Progenitor cell of endocrine pancreas (in vitro differentiated cells): ENCODE measurements at places on chromosomes 4 and X.

DNA sequence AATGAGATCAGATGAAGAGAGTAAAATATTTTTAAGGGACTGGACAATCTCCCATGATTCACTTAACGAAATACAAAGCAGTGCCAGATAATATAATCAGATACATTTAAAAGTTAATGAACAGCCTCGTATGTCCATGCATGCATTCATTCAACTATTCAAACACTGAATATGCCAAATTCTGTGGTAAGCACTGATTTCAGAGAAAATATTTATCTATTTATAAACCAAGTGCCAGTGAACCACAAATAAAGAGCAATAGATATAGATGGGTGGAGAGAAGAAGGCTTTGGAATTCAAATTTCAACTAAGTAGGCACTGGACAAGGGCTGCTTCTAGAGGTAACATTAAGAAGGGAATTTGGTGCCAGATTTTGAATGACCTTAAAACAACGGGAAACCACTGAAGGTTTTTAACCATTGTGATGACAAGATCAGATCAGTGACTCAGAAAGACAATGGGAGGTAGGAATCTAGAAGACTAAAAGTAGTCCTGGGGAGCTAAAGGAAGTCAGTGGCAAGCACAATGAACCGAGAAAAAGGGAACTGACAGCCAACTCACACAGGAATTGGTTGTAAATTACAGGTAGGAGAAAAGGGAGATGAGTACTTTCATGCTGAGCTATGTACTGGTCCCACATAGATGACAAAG, 14.2 kb downstream of the ELOVL6 start:
- no peak for DNase-seq

DNA sequence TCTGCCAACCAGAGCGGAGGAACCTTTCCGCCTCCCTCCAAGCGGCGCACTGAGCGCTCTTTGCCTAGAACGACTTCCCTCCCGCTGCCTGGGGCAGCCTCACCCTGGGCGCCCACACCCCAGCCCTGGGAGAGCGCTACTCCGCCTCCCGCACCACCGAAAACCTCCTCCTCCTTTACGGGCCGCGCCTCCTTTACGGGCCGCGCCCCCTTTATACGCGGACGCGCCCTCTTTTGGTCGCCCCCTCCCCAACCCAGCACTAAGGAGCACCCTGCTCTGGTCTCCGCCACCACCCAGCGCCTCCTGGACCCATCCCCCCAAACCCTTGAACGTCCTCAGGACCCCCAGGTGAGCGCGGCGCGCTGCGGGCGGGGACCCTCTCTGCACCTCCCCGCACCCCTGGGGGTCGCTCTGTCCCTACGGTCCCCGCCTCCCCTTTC, 586 bp upstream of the NSG1 start:
- DNase-seq, result peak; percentile 34

DNA sequence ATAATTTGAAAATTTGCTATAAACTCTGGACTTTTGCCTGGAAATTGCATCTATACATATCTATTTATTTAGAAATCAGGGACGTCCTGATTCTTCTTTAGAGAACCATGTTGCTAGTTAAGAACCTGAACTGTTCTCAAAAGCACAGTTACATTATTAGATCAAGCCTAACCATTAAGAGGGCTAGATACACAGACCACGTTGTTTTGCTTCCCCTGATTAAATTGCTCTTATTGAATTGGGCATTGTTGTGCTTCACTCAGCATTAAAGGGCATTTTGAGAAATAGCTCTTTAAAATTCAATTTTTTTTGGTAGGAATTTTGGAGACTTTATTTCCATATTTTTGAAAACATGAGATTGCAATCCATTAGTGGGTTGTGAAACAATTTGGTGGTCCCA, 44.4 kb downstream of the FIP1L1 start:
- DNase-seq, result no peak

GRCh38 chr4:81030981-81031791, 678 bp downstream of the BMP3 start:
- DNase-seq, result peak; percentile 29

DNA sequence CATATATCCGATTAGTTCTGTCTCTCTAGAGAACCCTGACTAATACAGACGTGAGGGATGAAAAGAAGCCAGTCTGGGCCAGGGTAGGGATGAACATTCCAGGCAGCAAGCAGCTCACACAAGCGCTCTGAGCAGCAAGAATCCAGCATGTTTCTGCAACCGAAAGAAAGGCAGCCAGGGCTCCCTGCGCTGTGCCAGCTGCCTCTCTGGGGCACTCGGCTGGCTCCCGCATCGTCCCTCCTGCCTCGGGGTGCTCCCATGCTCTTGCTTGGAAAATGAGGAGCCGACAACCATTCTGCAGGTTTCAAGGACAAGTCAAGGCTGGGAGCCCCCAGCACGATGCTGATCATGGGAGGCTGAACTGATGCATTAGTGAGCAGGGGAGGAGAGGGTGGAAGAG, 7.0 kb downstream of the JAKMIP1 start:
- no peak for DNase-seq

DNA sequence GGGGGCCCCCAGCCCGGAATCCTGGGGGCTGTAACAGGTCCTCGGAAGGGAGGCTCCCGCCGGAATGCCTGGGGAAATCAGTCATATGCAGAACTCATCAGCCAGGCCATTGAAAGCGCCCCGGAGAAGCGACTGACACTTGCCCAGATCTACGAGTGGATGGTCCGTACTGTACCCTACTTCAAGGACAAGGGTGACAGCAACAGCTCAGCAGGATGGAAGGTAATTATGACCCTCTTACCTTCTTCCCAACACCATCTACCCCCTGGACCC, 1.0 kb downstream of the FOXO4 start:
- no peak for DNase-seq

DNA sequence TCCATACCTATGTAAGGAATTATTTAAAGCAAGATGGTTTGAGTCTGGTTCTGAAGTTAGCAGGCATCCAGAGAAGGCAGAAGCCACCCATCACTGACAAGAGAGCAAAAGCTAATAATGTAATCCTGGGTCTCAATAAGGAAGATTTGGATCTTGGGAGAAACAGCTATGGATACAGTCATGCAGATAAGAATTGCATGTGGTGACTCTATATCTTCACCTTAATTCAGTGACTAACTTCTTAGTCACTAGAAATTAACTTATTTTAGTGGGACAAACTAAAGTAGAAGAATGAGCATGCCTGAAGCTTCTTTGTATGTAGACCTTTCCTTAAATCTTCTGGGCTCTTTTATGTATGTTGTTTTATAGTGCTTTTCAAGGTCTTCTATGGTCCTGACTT, 66.6 kb downstream of the ATP10D start:
- no peak for DNase-seq

GRCh38 chr4:17812125-17812524, 1.3 kb downstream of the NCAPG start:
- DNase-seq, result no peak

DNA sequence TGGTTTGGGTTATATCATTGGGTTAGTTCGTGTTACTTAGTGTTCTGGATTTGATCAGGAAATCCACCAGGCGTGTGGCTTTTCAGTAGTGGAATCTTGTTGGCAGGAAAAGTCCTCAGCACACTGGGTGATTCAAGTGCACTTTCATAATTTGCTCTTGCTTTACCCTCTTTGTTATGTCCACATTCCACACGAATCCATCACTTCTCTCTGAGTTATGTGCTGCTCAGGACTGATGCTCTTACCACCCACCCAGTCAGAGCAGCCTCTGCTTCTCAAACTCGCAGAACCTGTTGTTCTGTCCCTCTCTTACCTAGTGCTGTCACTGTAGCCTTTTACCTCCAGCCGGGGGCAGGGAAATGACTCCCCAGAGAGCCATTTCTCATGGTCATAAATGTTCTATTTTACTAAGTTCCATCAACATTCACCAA, 37.2 kb upstream of the SCRG1 start:
- no peak for DNase-seq

- DNase-seq, result no peak
These were observed 21.6 kb downstream of the CCNG2 start for GRCh38 chr4:77178560-77178959.

DNA sequence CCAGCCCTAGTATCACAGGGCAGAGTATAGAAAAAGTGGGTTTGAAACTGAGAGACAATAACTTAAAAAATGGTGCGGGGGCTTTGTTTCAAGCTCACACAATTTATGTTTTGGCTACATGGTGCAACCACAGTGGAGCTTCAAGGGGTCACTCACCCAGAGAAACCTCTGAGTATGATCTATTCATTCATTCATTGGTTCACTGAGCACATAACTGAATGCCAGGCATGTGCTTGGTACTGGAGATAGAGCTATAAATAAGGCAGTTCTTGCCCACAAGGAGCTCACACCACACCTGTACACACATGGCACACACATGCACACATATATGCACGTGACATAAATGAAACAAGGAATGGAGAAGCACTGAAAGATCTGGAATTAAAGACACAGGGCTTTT, 171.4 kb downstream of the NHS start:
- DNase-seq, result no peak

DNA sequence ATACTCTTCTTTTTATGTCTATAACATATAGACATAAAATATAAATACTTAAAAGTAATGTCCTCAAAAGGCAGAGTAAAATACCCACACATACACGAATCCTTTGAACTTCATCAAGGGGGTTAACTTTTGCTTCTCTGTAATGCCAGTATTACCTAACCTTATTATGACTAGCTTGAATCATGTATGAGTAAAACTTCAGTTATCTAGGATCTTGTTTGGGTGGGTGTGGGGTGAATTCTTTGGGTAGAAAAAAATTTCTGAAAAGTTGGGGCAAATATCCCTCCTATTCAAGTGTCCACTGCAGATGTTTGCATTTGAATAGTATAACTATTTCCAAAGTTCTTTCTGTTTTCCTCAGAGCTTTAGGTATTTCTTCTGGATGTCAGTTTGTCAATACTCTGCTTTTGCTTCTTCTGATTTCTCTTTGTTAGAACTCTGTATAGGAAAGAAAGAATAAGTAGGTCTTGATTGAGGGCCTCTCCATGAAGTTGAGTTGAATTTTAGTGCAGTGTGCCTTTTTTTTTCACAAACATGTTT, 173.8 kb downstream of the ADGRL3 start:
- no peak for DNase-seq

GRCh38 chrX:155231163-155231562, 14.9 kb downstream of the VBP1 start:
- no peak for DNase-seq

- DNase-seq, result no peak
These were observed 35.9 kb downstream of the FGFRL1 start for GRCh38 chr4:1047106-1047975.

- DNase-seq, result no peak
These were observed 134.9 kb downstream of the SLC4A4 start for GRCh38 chr4:71473541-71474240.

DNA sequence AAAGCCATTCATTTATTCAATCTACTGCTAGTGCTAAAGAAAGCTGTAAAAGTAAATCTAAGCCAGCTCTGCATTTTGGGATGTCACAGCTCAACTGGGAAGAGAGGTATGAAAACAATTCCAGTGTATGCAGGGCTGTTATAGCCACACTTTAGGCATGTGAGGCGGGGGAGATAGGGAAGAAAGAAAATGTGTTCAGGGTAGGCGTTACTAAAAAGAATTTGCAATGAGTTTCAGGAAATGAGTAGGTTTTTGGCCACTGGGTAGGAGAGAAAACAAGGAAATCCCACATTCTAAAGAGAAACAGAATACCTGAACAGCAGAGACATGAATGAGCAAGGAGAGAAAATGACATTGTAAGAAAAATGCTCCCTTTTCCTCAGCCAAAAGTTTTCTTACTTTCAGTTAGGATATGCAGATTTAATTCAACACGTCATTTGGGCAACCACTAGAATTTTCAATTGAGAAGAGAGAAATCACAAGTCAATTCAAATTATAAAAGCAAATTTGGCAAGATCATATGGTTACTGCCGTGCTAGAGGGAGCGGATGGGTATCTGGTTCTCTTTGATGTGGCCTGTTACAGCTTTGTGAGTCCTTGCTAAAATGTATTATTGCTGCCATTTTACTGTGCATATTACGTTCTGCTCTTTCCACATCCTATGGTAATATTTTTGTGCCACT, 226.3 kb downstream of the KCNIP4 start:
- no peak for DNase-seq

DNA sequence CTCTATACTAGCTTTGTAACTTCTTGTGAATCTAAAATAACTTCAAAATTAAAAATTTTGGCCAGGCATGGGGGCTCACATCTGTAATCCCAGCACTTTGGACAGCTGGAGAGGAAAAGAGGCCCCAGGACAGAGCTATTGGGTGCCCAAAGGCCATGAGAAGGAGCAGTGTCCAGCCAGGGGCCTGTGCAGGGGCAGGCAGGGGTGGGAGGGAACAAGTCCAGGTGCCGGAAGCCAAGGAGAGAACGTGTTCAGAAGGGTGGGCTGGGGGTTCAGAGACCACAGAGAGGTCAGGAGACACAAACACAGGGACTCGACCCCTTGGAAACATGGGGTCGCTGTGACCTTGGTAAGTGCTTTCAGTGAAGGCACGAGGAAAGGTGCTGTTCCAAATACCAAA, 138.9 kb downstream of the EVC2 start:
- no peak for DNase-seq

DNA sequence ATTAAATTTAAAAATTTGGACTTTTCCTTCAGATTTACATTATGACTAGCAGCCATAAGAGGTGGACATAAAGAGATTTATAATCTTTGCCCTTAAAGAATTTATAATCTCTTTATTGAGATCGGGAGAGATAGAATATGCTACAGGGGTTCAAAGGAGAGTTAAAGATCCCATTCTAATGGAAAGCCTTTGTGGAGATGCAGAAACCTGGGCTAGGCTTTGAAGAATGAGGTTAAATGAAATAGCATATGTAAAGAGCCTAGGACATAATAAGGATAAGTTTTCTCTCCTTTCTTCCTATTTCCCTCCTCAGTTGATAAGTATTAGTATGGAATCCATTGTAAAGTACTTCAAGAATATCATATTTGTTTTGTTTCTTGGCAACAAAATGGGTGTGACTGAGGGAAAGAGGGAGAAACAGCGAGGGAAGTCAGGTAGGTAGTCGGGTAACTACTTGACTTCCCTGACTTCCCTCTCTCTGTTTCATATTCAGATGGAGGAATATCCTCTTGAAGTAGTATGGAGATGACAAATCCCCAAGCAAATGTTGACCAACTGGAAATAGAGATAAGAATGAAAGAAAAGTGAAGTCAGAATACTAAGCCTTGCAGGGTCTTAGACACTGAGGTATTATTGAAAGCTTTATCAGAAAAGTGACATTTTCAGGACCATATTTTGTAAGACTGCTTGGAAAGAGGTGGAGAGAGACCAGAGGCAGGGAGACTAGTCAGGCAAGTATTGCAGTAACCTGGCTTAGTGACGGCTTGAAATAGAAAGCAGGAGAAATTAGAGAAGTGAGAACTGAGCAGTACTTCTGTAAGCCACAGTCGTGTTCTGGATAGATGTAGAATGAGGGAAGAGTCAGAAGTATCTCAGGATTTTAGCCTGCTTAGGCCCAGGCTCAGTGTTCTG, 82.9 kb downstream of the PDLIM5 start:
- DNase-seq, result no peak

- no peak for DNase-seq
These were observed 69.9 kb downstream of the ARHGAP10 start for GRCh38 chr4:147801820-147802219.

- no peak for DNase-seq
These were observed 63.9 kb upstream of the SOD3 start for GRCh38 chr4:24731448-24731847.

- DNase-seq, result no peak
These were observed 2.8 kb downstream of the PNMA5 start for GRCh38 chrX:152991123-152991522.

- peak; percentile 11 for DNase-seq
These were observed 25.9 kb downstream of the SMIM31 start for GRCh38 chr4:164779811-164780216.

GRCh38 chrX:1223242-1223600, 10.8 kb upstream of the CRLF2 start:
- no peak for DNase-seq

- no peak for DNase-seq
These were observed 219.7 kb upstream of the ETNPPL start for GRCh38 chr4:108982402-108983185.
